Memory B cell (primary cell): ENCODE measurements at places on chromosomes 1 and 21.
A peak's percentile ranks its signal among the peaks of the same experiment; 100 is the strongest.

GRCh38 chr21:42384156-42384945 lies 11.5 kb downstream of the TMPRSS3 start:
- peaks cover 14% of the 10 kb centered on the region for H3K27me3 ChIP-seq
- no peaks in the 10 kb centered on the region for H3K36me3 ChIP-seq
- H3K4me3 ChIP-seq, result no peak overlapping the region

GRCh38 chr1:39926820-39927219 lies 25.1 kb upstream of the MYCL start:
- H3K36me3 ChIP-seq, result no peaks in the 10 kb centered on the region
- no peaks in the 10 kb centered on the region for H3K27me3 ChIP-seq
- H3K4me3 ChIP-seq, result no peak overlapping the region
- DNase-seq, result no peak
- H3K4me1 ChIP-seq, result peaks cover 16% of the 10 kb centered on the region
- H3K27ac ChIP-seq, result peak overlapping the region; percentile 9

- H3K27ac ChIP-seq, result no peak overlapping the region
- no peaks in the 10 kb centered on the region for H3K36me3 ChIP-seq
- H3K4me3 ChIP-seq, result no peak overlapping the region
- H3K27me3 ChIP-seq, result no peaks in the 10 kb centered on the region
- H3K4me1 ChIP-seq, result no peaks in the 10 kb centered on the region
- DNase-seq, result no peak
Measured at GRCh38 chr1:74963120-74963519, 171.1 kb upstream of the LHX8 start.

DNA sequence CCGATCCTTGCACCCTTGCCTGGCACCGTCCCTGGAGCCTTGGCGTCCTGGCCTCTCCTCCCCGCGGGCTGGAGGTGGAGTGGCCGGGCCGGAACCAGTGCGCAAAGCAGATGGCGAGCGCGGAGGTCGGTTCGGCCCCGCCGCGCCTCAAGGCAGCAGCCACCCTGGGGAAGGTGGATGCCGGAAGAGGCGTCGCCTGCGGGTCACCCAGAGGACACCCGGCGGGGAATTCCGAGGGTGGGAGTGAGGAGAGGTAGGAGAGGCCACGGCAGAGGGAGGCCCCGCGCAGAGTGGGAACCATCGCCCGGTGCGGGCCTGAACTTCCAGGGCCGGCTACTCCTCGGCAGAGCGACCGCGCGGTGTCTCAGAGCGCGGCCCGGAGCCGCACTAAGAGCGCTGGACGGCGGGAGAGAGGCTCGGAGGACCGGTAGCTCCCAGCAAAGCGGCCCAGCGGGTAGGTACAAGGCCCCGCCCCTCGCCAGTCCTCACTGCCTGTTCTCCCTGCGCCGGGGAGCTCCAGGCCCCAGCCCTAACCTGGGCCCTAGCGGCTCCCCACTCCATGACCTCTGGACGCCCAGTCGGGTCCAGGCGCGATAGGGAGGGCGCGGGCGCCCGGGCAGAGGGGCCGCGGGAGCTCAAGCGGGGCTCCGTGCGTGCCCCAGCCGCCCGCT lies at the start of gene RNF207:
RNF207 (plus strand) TSS at position 271 of the 671 bp plus-strand sequence. CDS start 417 bp downstream, outside the sequence.
- H3K4me1 ChIP-seq, result peaks cover 8% of the 10 kb centered on the region
- H3K4me3 ChIP-seq, result peak within 1 kb of the TSS; percentile 72
- H3K27me3 ChIP-seq, result peaks cover 13% of the 10 kb centered on the region
- DNase-seq, result peak; percentile 26
- no peaks in the 10 kb centered on the region for H3K36me3 ChIP-seq
- no peak within 1 kb of the TSS for H3K27ac ChIP-seq

DNA sequence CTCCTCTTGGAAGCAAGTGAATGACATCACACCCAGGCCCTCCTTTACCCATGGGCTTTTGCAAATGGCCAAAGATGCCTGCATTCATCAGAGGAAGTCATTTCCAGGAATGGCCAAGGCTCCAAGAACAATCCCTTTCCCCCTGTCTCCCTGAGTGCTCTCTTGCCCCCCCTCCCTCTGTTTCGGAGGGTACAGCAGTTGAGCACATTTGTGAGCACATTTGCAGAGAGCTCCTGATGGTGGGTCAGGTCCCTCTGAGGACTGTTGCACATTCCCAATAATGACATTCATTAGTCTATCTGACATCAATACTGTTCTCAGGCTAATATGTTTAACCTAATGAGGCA lies 113.4 kb downstream of the MATN1 start:
- H3K4me1 ChIP-seq, result no peaks in the 10 kb centered on the region
- H3K27ac ChIP-seq, result no peak overlapping the region
- H3K4me3 ChIP-seq, result no peak overlapping the region
- no peaks in the 10 kb centered on the region for H3K36me3 ChIP-seq
- H3K27me3 ChIP-seq, result peaks cover 10% of the 10 kb centered on the region

DNA sequence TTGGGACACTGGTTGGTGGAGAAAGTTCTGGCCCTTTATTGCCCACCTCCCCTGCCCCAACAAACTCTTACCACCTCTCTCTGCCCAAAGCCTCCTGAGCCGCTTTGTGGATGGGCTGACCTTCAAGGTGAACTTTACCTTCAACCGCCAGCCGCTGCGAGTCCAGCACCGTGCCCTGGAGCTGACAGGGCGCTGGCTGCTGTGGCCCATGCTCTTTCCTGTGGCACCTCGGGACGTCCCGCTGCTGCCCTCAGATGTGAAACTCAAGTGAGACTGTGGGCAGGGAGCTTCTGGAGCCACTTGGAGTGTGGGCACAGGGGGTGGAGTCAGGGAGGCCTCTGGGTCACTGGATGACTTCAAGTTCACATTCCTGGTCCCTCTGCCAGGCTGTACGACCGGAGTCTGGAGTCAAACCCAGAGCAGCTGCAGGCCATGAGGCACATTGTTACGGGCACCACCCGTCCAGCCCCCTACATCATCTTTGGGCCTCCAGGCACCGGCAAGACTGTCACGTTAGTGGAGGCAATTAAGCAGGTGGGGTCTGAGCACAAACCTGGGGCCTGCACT lies 12.5 kb downstream of the RHOC start:
- no peak for DNase-seq
- H3K36me3 ChIP-seq, result peaks cover 6% of the 10 kb centered on the region
- H3K27ac ChIP-seq, result no peak overlapping the region
- H3K4me3 ChIP-seq, result no peak overlapping the region

- peaks cover 5% of the 10 kb centered on the region for H3K4me1 ChIP-seq
- H3K27ac ChIP-seq, result no peak overlapping the region
- H3K4me3 ChIP-seq, result no peak overlapping the region
- no peak for DNase-seq
- peaks cover 2% of the 10 kb centered on the region for H3K36me3 ChIP-seq
- H3K27me3 ChIP-seq, result peaks cover 10% of the 10 kb centered on the region
Measured at GRCh38 chr1:9289711-9290485, 2.8 kb upstream of the SPSB1 start.

DNA sequence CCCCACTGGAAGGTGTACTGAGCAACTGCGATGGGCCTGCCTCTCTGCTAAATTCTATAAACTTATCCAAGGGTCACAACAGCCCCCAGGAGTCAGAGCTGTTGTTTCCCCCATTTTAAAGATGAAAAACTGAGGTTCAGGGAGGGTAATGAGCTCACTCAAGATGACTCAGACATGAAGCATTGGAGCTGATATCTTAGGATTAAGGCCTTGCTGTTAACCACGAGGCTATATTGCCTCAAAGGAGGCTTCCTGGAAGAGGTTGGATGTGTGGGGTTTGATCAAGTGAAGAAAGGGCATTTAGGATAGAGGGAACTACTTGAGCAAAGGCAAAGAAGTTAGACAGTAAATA lies 6.7 kb downstream of the LDLRAP1 start:
- H3K4me1 ChIP-seq, result peaks cover 27% of the 10 kb centered on the region
- H3K36me3 ChIP-seq, result peaks cover 2% of the 10 kb centered on the region
- no peak overlapping the region for H3K4me3 ChIP-seq
- H3K27me3 ChIP-seq, result no peaks in the 10 kb centered on the region

- no peaks in the 10 kb centered on the region for H3K36me3 ChIP-seq
- H3K4me1 ChIP-seq, result peaks cover 3% of the 10 kb centered on the region
- DNase-seq, result no peak
Measured at GRCh38 chr1:87182611-87183010, 146.1 kb upstream of the LMO4 start.

DNA sequence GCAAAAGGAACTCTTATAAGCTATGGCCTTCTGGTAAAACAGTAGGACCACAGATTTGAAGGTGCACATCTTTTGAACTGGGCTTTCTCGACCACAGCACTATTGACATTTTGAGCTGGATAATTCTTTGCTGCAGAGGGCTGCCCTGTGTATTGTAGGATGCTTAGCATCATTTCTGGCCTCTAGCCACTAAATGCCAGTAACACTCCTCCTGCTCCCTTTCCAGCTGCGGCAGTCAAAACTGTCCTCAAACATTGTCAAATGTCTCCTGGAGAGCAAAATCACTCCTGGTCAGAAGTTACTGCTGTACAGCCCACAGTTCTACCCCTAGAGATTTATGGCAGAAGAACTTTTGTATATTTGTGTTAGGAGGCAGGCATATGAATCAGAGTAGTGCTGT lies 836.7 kb downstream of the PLA2G4A start:
- no peaks in the 10 kb centered on the region for H3K36me3 ChIP-seq
- no peak for DNase-seq

DNA sequence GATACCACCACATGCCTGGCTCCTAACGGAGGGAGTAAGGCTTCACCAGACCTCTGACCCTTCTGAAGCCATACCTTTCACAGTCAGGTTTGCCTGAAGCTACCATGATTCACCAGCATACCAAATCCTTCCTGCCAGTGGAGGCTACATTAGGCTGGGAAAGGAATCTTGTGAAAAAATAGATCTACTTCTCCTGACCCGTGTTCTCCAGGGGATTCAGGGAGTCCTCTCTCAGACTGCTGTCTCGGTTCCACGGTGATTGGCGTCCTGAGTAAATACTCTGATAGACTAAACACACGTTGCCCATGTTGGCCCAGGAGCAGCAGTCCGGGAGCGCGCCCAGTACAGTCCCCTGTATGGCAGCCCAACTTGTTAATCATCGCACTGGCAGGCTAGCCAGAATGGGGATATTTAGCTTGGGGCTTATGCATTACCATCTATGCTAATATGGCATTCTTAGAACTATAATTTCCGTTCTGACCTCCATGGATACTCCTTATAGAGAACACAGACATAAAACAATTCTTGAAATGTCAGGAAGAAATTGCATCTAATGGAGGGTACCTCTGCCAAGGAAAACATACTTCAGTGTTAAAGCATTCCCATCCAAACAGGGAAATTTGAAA lies 173.2 kb downstream of the ROR1 start:
- no peak overlapping the region for H3K27ac ChIP-seq
- H3K27me3 ChIP-seq, result peaks cover 2% of the 10 kb centered on the region
- H3K36me3 ChIP-seq, result no peaks in the 10 kb centered on the region
- no peak for DNase-seq

DNA sequence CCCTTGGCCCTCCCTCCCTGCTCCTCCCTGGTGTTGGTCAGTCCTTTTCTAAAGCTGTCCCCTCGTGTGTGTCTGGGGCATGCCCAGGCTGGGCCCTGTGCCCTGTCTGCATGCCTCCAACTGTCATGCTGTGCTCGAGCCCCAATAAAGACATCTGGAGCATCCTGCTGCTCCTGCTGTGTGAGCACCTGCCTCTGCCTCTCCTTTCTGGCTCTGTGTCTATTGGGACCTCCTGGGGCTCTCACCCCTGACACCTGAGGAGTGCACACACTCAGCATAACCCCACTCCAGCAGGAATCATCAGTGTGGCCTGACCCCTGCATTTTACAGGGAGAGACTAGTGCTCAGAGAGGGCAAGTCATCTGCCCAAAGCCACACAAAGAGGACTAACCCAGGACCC lies 23.7 kb downstream of the KCNC4 start:
- H3K27me3 ChIP-seq, result no peaks in the 10 kb centered on the region
- peaks cover 10% of the 10 kb centered on the region for H3K36me3 ChIP-seq
- H3K4me3 ChIP-seq, result no peak overlapping the region
- H3K4me1 ChIP-seq, result peaks cover 3% of the 10 kb centered on the region

- no peaks in the 10 kb centered on the region for H3K4me1 ChIP-seq
- H3K27me3 ChIP-seq, result no peaks in the 10 kb centered on the region
- no peak overlapping the region for H3K27ac ChIP-seq
- no peaks in the 10 kb centered on the region for H3K36me3 ChIP-seq
- DNase-seq, result no peak
Measured at GRCh38 chr1:220511179-220511578, 16.8 kb upstream of the MARK1 start.

GRCh38 chr1:172286629-172287076 lies 133.8 kb upstream of the C1orf105 start:
- peaks cover 4% of the 10 kb centered on the region for H3K4me1 ChIP-seq
- H3K4me3 ChIP-seq, result no peak overlapping the region
- H3K27ac ChIP-seq, result no peak overlapping the region
- H3K27me3 ChIP-seq, result no peaks in the 10 kb centered on the region

GRCh38 chr1:164937291-164937690 lies 378.3 kb downstream of the PBX1 start:
- H3K36me3 ChIP-seq, result no peaks in the 10 kb centered on the region
- H3K4me3 ChIP-seq, result no peak overlapping the region
- DNase-seq, result no peak
- no peaks in the 10 kb centered on the region for H3K4me1 ChIP-seq
- no peak overlapping the region for H3K27ac ChIP-seq
- H3K27me3 ChIP-seq, result no peaks in the 10 kb centered on the region

- H3K4me1 ChIP-seq, result no peaks in the 10 kb centered on the region
- no peaks in the 10 kb centered on the region for H3K36me3 ChIP-seq
- no peak for DNase-seq
- H3K27ac ChIP-seq, result no peak overlapping the region
- H3K27me3 ChIP-seq, result peaks cover 12% of the 10 kb centered on the region
- no peak overlapping the region for H3K4me3 ChIP-seq
Measured at GRCh38 chr1:115237507-115237906, 100.5 kb downstream of the NGF start.

GRCh38 chr1:205214756-205215155 lies 3.3 kb upstream of the DSTYK start:
- peaks cover 2% of the 10 kb centered on the region for H3K27me3 ChIP-seq
- peaks cover 2% of the 10 kb centered on the region for H3K36me3 ChIP-seq
- peaks cover 29% of the 10 kb centered on the region for H3K4me1 ChIP-seq
- H3K4me3 ChIP-seq, result no peak overlapping the region
- DNase-seq, result no peak

DNA sequence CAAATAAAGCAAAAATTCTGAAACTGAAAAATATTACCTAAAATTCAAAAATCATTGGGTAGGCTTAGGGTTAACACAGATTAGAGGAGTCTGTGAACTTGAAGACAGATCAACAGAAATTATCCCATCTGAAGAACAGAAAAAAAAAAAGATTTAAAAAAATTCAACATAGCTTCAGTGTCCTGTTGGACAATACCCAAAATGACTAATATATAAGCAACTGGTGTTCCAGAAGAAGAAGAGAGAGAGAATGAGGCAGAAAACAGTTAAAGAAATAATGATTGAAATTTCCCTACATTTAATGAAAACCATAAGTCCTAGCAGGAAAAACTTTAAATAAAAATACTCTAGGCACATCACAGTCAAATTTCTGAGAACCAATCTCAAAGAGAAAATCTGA lies 31.5 kb downstream of the TMCO1 start:
- no peak for DNase-seq
- H3K27me3 ChIP-seq, result no peaks in the 10 kb centered on the region
- H3K27ac ChIP-seq, result no peak overlapping the region
